Amniotic epithelial cell (primary cell): ENCODE measurements at places on chromosomes 5 and 9.

DNA sequence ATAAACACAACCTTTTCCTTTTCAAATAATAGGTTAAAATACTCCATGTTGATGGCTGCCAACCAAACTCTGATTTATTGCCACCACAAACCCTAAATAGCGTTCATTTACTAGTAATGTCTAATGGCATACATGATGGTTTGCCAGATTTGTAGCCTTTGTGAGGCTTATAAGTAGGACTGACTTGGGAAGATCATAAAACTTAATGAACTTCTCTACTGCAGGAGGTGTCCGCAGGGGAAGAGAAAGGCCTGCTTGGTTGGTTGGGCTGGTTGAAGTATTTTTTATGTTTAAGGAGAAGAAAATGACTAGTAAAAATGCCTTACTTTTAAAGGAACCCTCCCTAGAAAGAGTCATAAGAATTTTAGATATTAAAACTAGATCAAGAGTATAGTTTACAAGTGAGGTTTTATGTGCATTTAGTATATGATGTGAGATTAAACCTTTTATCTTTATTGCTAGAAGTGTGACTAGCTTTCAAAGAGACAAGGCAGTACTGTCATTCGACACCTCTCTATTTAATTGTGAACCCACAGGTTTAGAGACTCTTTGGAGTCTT, 5.0 kb downstream of the PBX3 start:
- DNase-seq: no peak

- peak; percentile 79 for DNase-seq
These were observed 292.8 kb upstream of the KLF4 start for GRCh38 chr9:107782381-107782780.

- DNase-seq: no peak
These were observed 484.2 kb downstream of the IRX1 start for GRCh38 chr5:4079831-4080230.

DNA sequence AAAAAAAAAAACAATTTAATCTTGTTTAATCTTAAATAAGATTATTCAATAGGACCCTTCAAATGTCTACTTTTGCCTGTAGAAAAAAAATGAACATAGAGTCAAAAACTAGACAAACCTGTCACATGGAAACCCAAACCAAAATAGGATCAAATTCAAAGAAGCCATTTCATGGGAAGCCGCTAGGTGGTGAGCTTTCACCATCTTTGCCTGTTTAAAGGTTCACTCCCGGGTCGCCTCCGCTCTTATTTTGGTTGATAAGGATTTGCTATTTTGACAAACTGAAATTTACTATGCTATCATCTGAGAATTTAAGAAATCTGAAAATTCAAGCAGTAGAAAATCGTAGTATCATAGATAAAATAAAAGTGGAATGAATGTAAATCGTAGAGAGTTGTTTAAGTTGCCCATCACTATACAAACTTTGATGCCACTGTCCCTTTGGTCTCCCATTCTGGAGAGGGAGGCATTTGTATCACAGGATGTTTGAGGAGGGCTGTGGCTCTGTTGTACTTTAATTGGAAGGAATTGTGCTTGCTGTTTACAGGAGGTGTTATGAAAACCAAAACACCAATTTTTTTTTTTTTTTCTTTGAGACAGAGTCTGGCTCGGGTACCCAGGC, 43.5 kb upstream of the DNAH5 start:
- peak; percentile 47 for DNase-seq

- DNase-seq: no peak
These were observed 367.9 kb downstream of the DIRAS2 start for GRCh38 chr9:90274725-90275124.

GRCh38 chr9:71147368-71147767, 25.9 kb upstream of the TRPM3 start:
- no peak for DNase-seq

DNA sequence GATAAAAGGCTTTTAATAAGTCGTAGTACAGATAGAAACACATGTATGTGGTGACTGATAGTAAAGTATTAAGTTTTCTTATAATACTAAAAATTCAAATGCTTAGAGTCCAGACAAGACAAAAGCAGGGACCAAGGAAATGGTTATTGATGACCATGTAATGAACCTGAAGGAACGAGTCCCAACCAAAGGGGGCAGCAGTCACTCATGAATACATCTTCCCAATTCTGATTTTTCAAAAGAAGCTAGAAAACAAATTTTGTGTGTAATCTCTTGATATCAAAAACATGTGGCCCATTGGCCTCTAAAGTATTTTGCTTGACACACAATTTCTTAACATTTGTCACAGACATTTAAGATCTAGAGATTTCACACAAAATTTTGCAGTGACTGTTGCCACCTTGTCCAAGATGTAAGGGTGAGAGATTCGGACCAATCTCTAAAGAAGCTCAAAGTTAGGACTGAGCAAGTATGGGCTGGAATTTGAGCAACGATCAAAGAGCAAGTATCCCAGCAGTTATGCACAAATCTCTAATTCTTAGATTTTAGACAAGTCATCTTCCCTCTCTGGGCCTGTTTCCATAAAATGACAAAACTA, 66.8 kb downstream of the ARL15 start:
- DNase-seq: no peak

GRCh38 chr9:23682891-23683431, 143.1 kb downstream of the ELAVL2 start:
- DNase-seq: no peak

DNA sequence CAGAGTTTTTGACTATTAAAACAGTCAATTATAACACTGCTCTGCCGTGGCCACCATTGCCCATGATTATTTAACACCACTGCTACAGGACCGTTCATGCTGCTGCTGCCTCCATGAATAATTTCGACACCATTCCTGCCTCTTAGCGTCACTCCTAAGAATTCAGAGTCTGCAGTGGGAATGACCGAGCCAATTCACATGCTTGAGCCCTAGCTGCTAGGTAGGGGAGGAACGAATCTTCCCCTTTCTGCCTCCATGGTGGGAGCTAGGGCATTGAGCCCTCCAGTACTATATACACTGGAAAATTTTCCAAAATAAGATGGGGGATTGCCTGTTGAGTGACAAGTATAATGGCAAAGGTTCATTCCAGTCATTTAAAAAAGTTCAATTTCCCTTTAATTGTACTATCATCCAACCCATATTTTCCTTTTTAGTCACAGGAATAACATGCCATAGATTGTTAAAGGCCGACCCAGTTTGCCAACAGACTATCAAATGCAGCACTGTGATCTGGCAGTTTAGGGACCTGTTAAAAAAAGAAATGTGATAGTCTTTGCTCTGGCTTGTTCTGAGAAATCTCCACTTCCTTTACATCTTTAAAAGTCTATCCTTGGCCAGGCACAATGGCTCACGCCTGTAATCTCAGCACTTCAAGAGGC, 13.5 kb upstream of the B4GALT1 start:
- DNase-seq: no peak

GRCh38 chr5:170867825-170868224, 6.0 kb downstream of the RANBP17 start:
- DNase-seq: no peak

DNA sequence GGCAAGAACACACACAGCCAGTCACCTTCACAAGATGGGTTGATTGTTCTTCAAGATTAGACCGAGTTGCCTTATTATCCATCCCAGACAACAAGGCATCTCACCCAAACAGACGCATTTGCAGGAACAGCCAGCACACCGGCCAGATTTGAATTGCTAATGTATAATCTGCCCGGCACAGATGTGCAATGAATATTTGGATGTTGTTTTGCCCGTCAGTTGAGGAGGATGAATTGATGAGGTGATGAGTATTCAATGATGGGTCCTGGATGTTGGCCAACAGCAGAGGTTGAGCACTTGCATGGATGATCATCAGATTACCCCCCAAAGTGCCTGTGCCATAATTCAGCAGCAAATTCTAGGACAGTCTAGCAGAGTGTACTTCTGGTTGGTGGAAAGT, 20.1 kb downstream of the ALG2 start:
- no peak for DNase-seq

DNA sequence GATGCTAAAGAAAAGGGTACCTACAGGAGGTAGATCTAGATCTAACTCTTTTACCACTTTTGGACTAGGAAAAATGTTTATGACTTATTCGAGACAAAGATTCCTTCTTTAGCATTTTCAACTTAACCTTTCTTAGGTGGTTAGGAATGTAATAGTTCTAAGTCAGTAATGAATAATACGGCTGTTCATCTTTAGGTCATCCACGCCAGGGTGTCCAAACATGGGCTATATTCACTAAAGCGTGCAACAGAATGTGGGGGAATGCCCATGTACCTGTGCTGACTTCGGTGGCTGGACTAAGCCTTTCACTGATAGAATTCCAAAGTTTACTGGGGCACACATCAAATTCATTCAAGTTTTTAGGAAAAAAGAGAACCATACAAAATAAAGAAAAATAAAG, 164.7 kb downstream of the TSSK1B start:
- DNase-seq: no peak

DNA sequence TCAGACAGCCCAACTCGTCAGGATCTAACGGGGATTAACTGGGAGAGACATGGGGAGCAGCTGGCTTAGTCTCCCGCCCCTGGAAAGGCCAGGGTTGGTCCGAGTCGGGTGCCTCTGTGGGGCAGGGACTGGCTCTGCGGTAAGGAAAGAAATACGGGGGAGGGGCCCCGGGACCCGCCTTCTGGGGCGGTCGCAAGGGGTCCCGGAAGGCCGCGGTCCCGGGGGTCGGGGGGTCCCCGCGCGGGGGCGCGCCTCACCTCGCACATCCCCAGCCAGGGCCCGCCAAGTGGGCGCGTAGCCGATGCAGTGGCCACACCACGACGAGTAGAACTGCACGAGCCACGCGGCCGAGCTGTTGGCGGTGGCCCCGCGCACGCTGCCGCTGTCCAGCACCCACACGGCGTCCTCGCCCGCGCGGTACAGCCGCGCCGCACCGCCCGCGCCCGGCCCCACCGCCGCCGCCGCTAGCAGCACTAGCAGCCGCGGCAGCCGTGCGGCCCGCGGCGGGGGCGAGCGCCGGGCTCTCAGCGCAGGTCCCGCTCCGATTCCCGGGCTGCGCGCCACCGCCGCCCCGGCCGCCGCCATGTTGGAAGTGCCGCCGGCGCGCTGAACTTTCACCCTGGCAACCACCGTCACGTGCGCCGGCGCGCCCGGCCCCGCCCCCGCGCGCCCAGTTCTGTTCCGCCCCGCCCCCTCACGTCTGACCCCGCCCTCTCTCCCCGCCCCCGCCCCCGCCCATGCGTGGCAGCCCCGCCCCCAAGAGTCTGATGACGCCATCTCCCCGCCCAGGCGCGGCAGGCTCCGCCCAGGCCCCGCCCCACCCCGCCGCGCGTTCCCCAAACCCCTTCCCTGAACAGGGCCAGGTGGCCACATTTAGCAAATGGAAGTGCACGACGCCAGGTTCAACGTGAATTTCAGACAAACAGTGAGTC, at the start of gene QSOX2:
QSOX2 (minus strand) TSS at position 594 of the 932 bp plus-strand sequence; CDS start at position 585, 9 bp downstream.
- DNase-seq: peak; percentile 57

DNA sequence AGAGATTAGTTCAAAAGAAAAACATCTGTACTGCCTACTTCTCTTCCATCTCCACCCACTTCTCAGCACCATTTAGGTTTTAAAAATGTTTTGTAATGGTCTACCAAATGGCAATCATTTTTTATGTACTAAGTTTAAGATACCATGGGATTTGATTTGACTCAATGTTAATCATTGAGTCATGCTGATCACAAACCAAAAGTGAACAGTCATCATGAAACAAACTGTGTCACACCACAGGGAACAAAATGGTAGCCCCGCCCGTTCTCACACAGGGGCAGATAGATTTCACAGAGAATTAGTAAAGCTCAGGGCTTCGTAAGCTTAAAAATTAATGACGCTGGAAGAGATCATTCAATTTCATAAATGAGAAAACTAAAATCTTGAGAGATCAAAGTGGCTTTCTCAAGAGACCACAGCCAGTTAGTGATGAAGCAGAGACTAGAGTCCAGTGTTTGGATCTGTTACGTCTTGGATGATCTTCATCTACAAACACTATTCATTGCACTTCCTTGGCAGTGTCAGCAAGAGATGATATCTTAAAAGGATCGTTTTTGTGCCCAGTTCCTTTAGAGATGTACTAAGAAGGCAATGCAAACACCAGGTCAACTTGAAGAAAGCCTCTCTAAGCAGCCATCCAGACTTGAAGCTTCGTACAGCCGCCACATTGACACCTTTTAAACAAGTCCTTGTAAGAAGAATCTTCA, 33.9 kb upstream of the TRIO start:
- DNase-seq: no peak

DNA sequence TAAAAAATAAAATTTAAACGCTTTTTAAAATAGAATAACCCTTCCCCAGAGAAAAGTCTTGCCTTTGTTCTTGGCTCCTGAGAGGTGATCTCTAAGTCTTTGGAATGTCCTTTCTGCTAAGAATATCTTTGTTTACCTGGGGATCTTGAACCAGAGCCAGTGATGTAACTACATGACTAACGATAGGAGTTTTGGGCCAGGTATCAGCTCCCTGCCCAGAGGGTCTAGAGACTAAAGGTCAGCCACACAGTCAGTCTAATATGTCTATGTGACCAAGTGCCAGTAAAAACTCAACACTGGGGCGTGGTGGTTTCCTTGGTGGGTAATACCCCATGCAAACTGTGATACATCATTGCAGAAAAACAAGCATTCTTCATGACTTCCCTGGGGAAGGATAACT, 1351.9 kb upstream of the C9orf72 start:
- no peak for DNase-seq

GRCh38 chr5:27412384-27412783, 374.0 kb upstream of the CDH9 start:
- no peak for DNase-seq

DNA sequence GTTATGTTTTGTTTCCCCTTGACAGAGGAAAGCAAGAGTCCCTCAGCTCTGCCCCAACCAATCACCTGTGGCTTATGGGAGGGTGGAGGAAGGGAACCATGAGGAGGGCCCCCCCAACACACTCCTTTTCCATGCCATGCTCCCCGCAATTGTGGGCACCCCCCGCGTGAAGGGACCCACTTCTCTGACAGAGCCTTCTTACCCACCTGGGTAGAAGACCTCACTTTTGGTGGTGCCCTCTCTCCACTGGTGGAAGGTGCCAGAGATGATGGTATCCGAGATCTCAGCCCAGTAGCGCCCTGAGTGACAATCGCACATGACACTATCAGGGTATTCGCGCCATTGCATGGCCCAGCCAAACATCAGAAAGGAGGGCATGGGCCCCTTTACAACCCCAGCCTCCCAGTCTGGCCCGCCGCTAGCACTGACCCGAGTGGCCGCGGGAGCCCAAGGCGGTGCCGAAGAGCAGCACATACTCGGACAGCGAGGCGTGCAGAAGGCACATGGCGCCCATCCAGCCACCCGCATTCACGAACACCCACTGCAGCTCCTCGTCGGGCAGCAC, 714 bp downstream of the SIGMAR1 start:
- DNase-seq: no peak
